Eye (tissue), 1 donor: ENCODE measurements at places on chromosomes 4 and X.

GRCh38 chrX:129652565-129653169, 2.1 kb downstream of the APLN start:
- DNase-seq: no peak

DNA sequence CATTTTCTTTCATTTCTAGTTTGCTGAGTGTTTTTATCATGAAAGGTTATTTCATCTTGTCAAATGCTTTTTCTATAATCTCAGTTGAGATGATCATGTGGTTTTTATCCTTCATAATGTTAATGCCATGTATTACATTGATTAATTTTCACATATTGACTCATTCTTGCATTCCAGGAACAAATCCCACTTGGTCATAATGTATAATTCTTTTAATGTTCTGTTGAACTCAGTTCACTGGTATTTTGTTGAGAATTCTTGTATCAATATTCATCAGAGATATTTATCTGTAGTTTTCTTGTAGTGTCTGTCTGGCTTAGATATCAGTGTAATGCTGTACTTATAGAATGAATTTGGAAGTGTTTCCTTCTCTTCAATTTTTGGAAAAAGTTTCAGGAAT, 16.7 kb upstream of the LHFPL1 start:
- no peak for DNase-seq

DNA sequence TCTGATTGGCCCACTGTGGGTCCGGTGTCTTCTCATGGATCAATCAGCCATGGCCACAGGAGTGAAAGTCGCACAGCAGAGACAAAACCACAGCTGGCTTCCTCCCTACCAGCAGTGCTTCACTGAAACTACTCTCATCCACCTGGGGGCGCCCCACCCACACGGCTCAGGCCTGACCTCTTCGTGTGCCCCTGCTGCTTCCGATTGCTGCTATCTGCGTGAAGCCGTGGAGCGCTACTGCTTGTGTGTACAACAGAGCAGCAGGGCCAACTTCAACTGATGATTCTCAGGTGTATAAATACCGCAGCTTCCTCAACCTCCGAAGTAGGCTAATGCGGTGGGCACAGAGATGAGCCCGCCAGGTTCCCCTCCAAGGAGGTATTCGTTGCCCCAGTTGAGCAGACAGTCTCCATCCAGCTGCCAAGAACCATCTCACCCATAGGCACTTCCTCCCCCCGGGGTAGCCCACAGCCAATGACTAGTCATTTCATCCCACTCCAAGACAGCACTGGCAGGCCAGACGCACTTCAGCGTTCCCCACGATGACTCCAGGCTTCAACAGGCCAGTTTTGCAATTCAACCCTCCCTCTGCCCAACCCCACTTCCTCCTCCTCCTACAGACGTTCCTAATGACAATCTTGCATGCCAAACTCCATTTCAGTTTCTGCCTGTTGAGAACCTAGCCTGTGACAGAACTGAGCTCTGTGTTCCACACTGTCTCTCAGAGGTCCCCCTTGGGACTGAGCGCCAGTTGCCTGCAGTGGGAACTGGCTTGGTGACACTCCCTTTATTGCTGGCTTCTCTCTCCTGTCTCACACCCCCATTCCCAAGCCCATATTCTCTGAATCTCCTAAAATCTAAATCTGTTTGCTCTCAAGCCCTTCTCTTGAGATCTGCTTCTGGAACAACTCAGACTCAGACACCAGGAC, 41.3 kb upstream of the ATP6AP2 start:
- no peak for DNase-seq

- no peak for DNase-seq
Observed at GRCh38 chr4:177322881-177323280, 13.2 kb downstream of the NEIL3 start.

- peak; percentile 36 for DNase-seq
Observed at GRCh38 chr4:54092405-54093323, 7.3 kb upstream of the GSX2 start.

GRCh38 chr4:145043306-145043705, 54.7 kb downstream of the ANAPC10 start:
- peak; percentile 91 for DNase-seq

- peak; percentile 48 for DNase-seq
Observed at GRCh38 chr4:166128403-166128802, 255.4 kb downstream of the TLL1 start.

- DNase-seq: no peak
Observed at GRCh38 chr4:98646422-98646821, 12.0 kb downstream of the TSPAN5 start.

- DNase-seq: no peak
Observed at GRCh38 chrX:2224597-2225235, 276.1 kb downstream of the DHRSX start.

- no peak for DNase-seq
Observed at GRCh38 chr4:5707778-5708448, 446 bp downstream of the EVC2 start.

- no peak for DNase-seq
Observed at GRCh38 chr4:129583868-129584267, 487.9 kb downstream of the C4orf33 start.

GRCh38 chr4:81621490-81621889, 149.8 kb upstream of the RASGEF1B start:
- no peak for DNase-seq

- DNase-seq: peak; percentile 14
Observed at GRCh38 chr4:97396097-97396496, 747.2 kb downstream of the STPG2 start.

- DNase-seq: peak; percentile 76
Observed at GRCh38 chr4:95124906-95125504, 367.2 kb downstream of the BMPR1B start.

DNA sequence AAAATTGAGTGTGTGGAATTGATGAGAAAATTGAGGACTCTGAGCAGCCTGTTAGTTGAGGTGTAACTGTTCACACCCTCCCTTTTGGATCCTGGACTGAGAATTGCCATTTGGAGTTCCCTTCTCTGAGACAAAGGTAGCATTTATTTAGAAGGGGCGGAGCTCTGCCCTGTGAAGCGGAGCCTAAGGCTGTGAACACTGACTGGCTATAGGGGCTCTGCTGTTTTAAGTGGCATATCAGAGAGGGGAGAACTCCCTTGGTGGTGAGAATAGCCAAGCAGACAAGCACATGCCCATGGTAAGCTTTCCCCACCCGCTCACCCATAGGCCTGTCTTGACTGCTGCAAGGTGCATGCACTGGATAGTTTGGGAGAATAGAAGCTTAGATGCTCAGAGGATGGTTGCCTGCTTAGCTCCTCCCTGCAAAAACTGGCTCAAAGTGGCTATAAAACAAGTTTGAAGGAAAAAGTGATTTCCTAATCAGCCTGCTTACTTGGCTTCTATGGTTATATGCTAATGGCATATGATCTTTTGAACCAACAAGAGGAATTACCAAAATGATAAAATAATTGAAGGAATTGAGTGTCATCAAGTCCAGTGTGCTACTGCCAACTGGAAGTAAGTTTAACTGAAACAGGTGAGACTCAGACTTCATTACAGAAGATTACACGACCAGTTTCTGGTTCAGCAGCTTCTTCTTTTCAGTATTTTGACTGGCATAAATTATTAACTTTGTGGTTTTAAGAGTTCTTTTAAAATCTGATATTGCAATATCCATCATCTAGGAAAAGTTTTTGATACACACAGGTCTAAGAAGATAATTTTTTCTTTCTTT, 108.4 kb downstream of the AFF1 start:
- peak; percentile 57 for DNase-seq

GRCh38 chr4:19927381-19927780, 324.3 kb upstream of the SLIT2 start:
- DNase-seq: no peak

DNA sequence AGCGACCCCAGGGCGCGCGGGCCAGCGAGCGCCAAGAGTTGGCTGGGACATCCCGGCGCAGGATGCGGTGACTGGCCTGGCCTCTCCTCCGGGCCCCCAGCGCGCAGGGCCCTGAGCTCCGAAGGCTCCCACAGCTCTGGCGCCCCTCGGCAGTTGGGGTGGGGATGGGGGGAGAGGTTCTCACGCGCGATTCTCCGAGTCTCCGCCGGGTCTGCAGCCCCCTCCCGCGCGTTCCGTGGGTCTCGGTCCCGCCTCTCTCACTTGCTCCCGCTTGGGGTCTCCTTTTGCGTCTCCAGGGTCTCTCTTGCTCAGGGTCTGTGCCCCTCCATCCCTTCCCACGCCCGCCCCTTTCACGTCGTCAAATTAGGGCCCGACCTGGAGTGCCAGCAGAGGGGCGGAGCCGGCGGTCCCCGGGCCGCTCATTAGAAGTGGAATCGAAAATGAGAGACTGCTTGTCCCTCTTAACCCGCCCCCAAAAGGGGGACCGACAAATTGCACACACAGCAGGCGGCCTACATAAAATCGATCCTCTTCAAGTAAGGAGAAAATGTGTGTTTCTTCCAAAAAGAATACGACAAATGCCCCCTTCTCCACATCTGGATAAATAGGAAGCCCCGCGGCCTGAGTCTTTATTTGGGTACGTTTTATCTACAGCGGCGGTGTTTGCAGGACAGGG, 877 bp upstream of the NKX1-1 start:
- no peak for DNase-seq
